ENCODE measurements at places on chromosomes 11 and 22. TPM values are rescaled to one million over a fixed set of nuclear protein-coding genes. Genes with fewer than 3 reads are reported as not detected.

- H3K4me1 ChIP-seq = no peaks in the 10 kb centered on the region
- no peaks in the 10 kb centered on the region for H3K36me3 ChIP-seq
- DNase-seq = peak; percentile 42
- no peak overlapping the region for H3K27ac ChIP-seq
- H3K27me3 ChIP-seq = no peaks in the 10 kb centered on the region
- no peak overlapping the region for H3K4me3 ChIP-seq
These were observed 378.0 kb downstream of the NTM start for GRCh38 chr11:131748151-131749050.

Gene OTOG
- not detected for total RNA-seq

GRCh38 chr11:26702406-26702805 is 19.5 kb downstream of the SLC5A12 start:
- no peaks in the 10 kb centered on the region for H3K27me3 ChIP-seq
- peaks cover 8% of the 10 kb centered on the region for H3K4me1 ChIP-seq
- DNase-seq = no peak
- H3K36me3 ChIP-seq = no peaks in the 10 kb centered on the region
- peak overlapping the region; percentile 74 for H3K27ac ChIP-seq

Gene BBOX1
- not detected for total RNA-seq

DNA sequence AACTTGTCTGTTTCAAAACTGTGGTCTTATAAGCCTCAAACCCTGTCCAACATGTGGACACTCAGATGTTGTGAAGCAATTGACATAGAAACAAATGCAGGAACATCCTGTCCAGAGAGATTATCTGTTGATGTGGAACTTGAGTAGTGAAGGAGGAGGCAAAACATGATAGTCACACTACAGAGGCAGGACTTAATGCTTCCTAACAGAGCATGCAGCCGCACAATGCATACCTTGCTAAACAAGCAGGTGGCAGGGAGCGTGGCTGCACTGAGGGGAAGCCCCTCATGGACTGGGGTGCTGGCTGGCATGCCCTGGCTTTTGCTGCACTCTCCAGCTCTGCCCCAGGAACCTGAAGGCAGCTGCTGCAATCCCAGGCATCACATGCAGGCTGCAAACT is 5.3 kb downstream of the C22orf39 start:
- H3K4me1 ChIP-seq = peaks cover 11% of the 10 kb centered on the region
- H3K4me3 ChIP-seq = no peak overlapping the region
- H3K27ac ChIP-seq = no peak overlapping the region

DNA sequence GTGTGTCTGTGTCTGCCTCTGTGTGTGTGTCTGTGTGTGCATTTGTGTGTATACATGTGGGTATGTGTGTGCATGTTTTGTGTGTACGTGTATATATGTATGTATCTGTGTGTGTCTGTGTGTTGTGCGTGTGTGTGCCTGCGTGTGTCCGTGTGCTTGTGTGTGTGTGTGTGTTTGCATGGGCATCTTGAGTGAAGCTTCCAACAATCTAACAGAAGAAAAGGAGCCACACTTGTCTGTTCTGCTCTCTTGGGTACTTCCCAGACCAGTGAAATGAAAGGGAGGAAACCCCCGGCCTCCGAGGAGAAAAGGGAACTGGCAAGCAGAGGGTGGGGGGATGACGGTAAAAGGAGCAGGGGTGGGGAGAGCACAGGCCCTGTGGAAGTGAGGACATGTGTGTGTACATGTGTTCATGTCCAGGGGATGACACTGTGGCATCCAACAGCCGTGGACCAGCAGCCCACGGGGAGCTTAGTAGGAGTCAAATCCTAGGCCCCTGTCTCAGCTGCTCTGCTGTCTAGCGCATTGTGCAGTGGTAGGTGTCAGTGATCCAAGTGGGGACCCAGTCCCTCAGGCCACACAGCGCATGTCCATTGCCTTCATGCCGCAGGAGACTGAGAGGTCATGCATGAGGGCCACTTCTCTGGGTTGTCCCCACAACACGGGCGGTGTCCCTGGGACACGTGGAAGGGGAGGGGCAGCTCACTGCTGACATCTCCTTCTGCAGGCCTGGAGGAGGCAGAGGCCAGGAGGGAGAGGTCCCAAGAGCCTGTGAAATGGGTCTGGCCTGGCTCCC is 8.1 kb downstream of the CSF2RB start:
- DNase-seq = peak; percentile 48
- H3K4me3 ChIP-seq = no peak overlapping the region
- H3K27me3 ChIP-seq = no peaks in the 10 kb centered on the region
- peaks cover 5% of the 10 kb centered on the region for H3K4me1 ChIP-seq
- H3K36me3 ChIP-seq = no peaks in the 10 kb centered on the region
- no peak overlapping the region for H3K27ac ChIP-seq

DNA sequence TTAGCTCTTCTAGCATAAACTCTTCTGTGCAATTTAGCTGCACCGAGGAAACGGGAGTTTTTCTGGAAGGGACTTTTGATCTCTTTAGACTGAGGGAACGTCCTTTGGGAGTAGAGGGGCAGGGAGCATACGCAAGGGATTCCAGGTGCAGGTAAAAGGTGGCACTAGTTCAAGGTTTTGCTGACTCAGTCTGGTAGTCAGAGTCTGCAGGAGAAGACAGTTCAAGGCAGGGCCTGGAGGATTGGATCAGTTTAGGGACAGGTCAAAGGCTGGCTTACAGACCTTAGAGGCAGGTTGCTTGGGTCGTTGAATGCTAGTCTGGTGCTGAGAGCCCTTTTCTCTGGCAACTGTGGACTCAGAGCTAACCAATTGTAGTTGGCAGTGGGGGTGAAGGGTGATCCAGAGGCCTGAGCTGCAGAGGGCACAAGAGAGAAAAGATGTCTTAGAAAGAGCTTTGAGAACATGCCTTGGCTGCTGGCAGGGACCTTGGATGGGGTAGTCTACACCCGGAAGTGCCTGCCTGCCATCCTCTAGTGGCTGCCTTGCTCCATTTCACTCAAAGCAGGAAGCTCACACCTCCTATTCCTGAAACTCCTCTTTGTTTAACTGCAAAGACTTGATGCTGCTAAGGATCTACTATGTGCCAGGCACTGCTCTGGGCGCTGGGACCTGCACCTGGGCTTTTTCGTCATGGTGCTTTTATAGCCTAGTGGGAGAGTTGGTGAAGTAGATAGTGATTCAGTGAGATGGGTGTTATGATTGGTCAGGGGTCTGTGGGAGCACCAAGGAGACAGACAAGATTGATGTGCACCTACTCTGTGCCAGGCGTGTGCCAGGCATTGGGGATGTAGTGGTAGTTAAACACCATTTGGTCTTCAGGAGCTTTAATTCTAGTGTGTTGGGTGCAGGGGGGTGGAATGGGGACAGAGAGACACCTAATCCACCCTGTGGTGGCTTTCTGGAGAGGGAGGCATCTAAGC is 17.1 kb downstream of the MIAT start:
- no peaks in the 10 kb centered on the region for H3K36me3 ChIP-seq
- no peak overlapping the region for H3K4me3 ChIP-seq
- H3K4me1 ChIP-seq = peaks cover 16% of the 10 kb centered on the region
- peak overlapping the region; percentile 96 for H3K27ac ChIP-seq

DNA sequence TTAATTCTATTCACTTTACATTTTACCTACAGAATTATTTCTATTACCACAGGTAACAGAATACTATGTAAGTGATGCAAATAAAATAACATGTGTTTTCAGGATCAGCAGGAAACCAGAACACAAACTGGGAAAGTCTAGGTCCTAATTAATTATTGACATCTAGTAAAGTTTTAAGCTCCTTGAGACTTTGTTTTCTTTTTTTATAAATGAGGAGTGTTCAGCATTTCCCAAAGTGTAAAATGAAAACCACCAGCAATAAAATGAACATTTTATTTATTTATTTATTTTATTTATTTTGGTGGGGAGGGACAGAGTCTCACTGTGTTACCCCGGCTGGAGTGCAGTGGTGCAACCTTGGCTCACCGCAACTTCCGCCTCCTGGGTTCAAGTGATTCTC is 123.6 kb downstream of the ARHGAP42 start:
- H3K27me3 ChIP-seq = no peaks in the 10 kb centered on the region
- H3K36me3 ChIP-seq = no peaks in the 10 kb centered on the region
- H3K27ac ChIP-seq = no peak overlapping the region
- H3K4me3 ChIP-seq = no peak overlapping the region

Gene OR5B12
- total RNA-seq = not detected

DNA sequence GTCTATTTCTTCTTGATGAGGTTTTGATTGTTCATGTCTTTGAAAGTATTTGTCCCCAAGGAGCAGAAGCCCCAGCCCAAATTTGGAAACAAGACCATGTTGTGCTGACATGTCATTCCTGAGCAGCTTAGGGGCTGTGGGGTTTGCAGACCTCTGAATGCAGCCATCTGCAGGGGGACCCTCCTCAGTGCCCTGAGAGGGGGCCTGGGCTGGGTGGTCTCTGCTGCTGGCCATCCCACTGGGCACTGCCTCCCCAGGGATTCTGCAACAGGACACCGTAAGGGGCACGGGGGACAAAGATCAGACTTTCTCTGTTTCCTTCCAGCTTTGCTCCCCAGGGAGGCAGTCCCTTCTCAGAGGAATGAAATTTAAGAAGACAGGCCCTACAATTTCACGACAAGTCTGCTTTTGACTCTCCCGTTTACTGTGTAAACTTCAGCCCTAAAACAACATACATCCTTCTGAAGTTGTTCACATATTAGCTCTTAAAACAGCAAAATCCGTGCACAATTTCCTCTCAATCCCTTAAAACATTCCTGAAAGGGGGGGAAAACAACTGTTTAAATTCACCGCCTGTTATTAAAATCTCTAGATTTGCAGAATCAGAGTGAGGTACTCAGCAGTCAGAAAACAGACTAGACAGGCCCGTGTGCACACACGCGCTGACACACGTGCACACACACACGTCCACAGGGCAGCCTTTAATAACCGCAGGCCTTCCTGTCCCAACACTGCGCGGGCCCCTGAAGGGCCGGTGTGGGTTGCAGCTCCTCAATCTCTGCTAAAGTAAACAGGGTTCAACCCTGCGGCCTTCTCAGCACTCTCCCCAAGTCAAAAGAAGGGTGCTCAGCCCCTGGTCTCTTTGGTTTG is 109.8 kb downstream of the KCNQ1 start:
- no peaks in the 10 kb centered on the region for H3K4me1 ChIP-seq
- H3K4me3 ChIP-seq = no peak overlapping the region
- DNase-seq = peak; percentile 2
- no peak overlapping the region for H3K27ac ChIP-seq
- no peaks in the 10 kb centered on the region for H3K36me3 ChIP-seq
- H3K27me3 ChIP-seq = no peaks in the 10 kb centered on the region

DNA sequence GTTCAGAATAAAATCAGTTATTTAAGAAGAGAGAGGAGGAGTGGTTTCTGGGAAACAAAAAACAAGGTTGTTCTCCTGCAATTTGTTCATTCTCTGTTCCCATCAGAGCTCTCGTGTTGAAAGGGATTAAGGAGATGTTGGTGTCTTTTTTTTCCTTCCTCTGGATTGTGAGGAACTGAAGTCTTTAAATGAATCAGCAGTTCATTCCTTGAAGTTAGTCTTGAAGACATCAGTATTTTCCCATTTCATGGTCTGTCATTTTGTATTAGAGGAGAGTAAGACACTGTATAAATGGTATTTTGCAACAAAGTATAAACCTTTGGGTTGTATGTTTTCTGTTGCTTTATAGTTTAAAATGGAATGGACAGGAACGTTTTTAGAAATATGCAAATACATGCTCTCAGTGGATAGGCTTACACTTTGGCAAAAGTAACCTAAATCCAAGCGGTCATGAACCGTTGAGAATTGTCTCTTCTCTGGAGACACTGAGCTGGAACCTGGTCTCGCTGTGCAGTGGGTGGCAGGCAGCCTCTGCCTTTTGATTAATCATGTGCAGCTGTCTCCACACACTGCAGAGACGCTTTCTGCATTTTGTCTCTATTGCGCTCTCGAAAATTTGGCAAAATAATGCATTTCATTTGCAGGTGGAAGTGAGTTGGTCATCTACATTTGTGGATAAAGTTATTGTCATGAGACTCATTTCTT is 33.0 kb downstream of the SAMM50 start:
- H3K36me3 ChIP-seq = peaks cover 45% of the 10 kb centered on the region
- no peak overlapping the region for H3K27ac ChIP-seq
- no peak for DNase-seq

DNA sequence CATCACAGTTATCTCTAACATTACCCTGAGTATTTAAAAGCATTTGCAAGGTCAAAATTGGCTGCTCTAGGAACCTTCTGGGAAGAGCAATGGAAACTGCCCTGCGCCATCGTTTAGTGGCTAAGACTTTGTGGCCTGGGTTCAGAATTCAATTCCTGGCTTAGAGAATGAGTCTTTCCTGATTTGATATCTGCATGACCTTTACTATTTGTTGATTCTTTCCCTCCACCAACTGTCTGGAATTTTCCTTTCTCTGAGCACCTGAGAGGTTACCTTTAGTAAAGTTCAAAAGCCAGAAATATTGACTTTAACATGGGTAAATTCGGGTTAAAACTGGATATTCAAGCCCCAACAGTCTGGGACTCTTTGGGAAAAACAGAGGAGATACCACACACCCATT is 43.0 kb upstream of the SLC5A12 start:
- H3K27me3 ChIP-seq = no peaks in the 10 kb centered on the region
- H3K4me3 ChIP-seq = no peak overlapping the region
- no peak overlapping the region for H3K27ac ChIP-seq
- H3K4me1 ChIP-seq = no peaks in the 10 kb centered on the region
- DNase-seq = no peak

- H3K36me3 ChIP-seq = no peaks in the 10 kb centered on the region
- no peak overlapping the region for H3K4me3 ChIP-seq
- no peaks in the 10 kb centered on the region for H3K27me3 ChIP-seq
- H3K27ac ChIP-seq = no peak overlapping the region
- DNase-seq = no peak
These were observed 60.9 kb upstream of the BMAL1 start for GRCh38 chr11:13216711-13217075.

- no peaks in the 10 kb centered on the region for H3K27me3 ChIP-seq
- DNase-seq = no peak
- H3K4me1 ChIP-seq = no peaks in the 10 kb centered on the region
- no peaks in the 10 kb centered on the region for H3K36me3 ChIP-seq
- H3K4me3 ChIP-seq = no peak overlapping the region
These were observed 46.9 kb downstream of the DDX6 start for GRCh38 chr11:118744046-118744445.

GRCh38 chr22:24285245-24285644 is 14.6 kb downstream of the SPECC1L start:
- no peaks in the 10 kb centered on the region for H3K27me3 ChIP-seq
- no peak overlapping the region for H3K4me3 ChIP-seq
- peak overlapping the region; percentile 53 for H3K27ac ChIP-seq
- DNase-seq = no peak
- peaks cover 61% of the 10 kb centered on the region for H3K4me1 ChIP-seq
- no peaks in the 10 kb centered on the region for H3K36me3 ChIP-seq

Gene LAYN
- total RNA-seq = 8.6 TPM

DNA sequence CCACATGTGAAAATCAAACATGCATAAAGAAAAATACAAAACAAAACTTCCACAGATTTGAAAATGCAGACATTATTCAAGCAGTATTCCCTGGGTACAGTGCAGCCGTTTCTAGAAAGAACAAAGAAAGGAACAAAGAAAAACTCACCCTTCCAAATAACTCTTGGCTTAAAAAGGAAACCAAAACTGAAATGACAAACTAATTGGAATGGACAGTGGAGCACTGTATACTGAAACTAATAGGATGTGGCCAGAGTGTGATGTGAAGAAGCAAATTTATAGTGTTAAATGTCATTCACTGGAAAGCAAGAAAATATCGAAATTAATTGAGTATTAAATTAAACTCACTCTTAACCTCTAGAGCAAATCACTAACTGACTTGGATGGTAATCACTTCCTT is 55.4 kb downstream of the QSER1 start:
- H3K27me3 ChIP-seq = no peaks in the 10 kb centered on the region
- no peak for DNase-seq
- H3K4me3 ChIP-seq = no peak overlapping the region
- H3K27ac ChIP-seq = no peak overlapping the region
- no peaks in the 10 kb centered on the region for H3K36me3 ChIP-seq

Gene SLC7A4
- total RNA-seq = 0.64 TPM

Gene TESMIN
- total RNA-seq = 7.5 TPM

Gene CDKN1C
- total RNA-seq = 40.0 TPM

Gene KCNJ1
- not detected for total RNA-seq

- H3K4me3 ChIP-seq = no peak overlapping the region
- H3K4me1 ChIP-seq = peaks cover 16% of the 10 kb centered on the region
- no peak overlapping the region for H3K27ac ChIP-seq
These were observed 415.1 kb downstream of the SOX6 start for GRCh38 chr11:15941206-15941770.

Measured in transverse colon (tissue), 4 donors.